ENCODE measurements at places on chromosomes 7 and 10. TPM values are rescaled to one million over a fixed set of nuclear protein-coding genes. Genes with fewer than 3 reads are reported as not detected.
A peak's percentile ranks its signal among the peaks of the same experiment; 100 is the strongest.

The ITPRID1 gene
- not detected for total RNA-seq

DNA sequence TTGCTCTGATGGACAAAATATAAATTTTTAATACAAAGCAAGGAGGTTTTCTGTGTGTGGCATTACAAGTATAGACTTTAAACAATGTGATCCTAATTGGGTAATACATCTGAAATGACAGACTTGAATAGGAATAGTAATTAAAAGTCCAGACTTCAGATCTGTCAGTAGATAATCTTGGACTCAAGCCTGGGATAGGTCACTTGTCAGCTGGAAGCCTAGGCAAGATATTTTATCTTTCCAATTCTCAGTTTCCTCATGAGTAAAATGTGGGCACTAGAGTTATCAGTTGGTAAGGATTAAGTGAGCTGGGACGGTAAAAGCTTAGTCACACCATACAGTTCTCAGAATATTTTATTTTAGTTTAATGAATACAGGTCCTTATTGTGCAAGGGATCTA is 10.4 kb upstream of the ZMYND11 start:
- DNase-seq = no peak

- no peak for DNase-seq
Measured at GRCh38 chr10:31625566-31625965, 303.1 kb downstream of the ARHGAP12 start.

DNA sequence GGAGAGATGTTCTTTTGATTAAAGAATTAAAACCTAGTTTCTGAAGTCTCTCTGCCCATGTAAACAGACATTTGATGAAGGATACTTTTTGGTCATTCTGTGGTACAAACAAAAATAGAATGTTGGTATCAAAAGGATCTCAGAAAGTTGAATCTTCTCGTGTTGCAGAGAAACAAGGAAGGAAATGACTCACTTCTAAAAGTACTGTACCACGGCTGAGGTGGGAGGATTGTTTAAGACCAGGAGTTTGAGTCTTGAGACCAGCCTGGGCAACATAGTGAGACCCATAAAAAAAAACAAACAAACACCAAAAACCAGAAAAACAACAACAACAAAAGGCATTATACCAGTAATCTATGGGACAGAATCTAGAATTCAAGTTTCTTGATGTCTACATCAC is 69.7 kb downstream of the PRSS58 start:
- no peak for DNase-seq

DNA sequence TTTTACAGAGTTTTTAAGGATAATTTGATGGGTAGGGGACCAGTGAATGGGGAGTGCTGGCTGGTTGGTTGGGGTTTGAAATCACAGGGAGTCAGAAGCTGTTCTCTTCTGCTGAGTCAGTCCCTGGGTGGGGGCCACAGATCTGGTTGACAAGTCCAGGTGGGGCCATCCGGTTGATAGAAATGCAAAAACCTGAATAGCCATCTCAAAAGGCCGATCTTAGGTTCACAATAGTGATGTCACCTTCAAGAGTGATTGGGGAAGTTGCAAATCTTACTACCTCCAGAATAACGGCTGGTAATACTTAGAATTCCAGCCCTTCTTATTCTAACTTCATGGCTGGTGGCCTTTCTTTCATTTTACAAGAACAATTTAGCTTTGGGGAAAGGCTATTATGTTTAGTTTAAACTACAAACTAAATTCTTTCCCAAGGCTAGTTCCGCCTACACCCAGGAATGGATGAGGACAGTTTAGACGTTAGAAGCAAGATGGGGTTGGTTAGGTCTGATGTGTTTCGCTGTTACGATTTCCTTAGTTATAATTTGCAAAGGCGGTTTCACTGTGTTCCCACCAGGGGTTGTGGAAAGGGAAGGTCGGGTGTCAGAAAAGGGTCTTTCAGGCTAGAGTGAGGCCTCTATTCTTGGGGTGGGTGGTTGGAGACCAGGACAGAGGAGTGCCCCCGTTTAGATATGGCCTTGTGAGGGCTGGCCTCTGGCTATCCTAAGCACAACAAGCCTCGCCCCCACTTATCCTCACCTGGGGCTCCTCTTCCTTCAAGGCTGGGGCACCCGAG is 27.4 kb downstream of the IFT22 start:
- DNase-seq = no peak

DNA sequence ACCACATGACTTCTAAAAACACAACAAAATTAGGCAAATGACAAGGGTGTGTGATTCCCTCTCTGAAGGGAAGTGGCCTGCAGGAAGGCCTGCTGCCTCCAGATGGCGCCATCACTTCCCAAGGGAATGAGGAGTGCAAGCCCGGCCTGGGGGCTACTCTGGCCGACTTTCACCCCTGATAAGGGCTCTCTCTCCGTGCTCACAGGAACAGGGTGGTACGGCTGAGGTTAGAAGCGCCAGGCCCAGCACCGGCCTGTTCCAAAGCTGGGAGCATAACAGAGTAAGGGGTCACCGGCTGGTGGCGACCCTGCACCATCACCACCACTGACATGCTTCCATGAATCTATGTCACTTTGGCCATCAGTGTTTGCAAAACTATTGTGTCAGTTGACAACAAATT is 13.1 kb downstream of the RBP3 start:
- peak; percentile 39 for DNase-seq

The CYP2C19 gene
- not detected for total RNA-seq

GRCh38 chr7:88452646-88453045 is 146.0 kb upstream of the STEAP4 start:
- DNase-seq = no peak

All from MG63 (cell line).